Stimulated activated CD4-positive, alpha-beta T cell treated with anti-CD3 and anti-CD28 coated beads, Interleukin-12 subunit alpha, Interleukin-12 subunit beta, amount 100 ng/mL, for 24 hours (primary cell): ENCODE measurements at places on chromosomes 3 and 15.
A peak's percentile ranks its signal among the peaks of the same experiment; 100 is the strongest.

DNA sequence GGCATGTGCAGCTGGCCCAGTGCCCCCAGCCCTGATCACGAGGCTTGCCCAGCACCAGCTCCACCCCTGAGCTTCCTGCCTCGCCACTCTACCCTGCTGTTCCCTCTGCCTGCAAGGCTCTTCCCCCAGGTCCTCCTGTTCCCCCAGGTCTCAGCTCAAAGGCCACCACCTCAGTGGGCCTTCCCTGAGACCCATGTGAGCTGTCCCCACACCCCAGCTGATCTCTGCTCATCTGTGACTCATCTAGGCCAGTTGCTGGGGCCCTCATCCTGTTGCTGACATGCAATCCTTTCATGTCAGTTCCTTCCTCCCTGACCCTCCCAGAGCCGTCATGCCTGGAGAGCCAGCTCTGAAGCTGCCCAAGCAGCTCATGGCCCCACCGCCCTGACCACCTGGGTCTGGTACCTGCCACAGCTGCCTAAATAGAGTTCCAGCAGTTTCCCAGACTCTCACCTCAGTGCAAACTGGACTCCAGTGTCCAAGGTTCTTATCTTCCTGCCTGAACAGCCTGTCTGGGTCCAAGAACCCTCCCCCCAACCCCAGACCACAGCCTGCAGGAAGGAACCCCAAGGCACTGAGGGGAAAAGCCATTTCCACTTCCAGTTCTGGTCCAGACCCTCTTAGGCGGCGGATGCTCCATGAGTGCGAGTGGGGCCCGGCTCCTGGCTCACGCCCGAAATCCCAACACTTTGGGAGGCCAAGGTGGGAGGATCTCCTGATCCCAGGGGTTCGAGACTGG is 116.6 kb upstream of the IQSEC1 start:
- DNase-seq = no peak

DNA sequence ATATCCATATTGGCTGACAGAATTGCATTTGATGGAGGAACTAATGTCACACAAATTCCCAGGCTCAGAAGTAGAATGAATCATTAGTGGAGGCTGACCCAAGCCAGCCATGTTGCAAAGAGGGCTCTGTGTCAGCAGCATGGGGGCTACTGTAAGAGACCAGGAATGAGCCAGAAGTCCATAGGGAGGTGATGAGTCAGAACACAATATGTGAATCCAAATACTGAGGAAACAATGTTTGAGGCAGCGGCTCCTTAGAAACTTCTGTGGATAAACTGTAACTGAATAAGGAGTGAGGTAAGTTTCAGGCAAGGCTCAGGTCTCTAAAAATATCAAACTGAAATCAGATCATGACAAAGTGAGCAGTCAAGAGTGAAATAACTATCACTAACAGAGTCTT is 170.7 kb downstream of the WDR72 start:
- no peak for DNase-seq

- DNase-seq = no peak
Measured at GRCh38 chr3:123374016-123374415, 74.9 kb downstream of the ADCY5 start.

DNA sequence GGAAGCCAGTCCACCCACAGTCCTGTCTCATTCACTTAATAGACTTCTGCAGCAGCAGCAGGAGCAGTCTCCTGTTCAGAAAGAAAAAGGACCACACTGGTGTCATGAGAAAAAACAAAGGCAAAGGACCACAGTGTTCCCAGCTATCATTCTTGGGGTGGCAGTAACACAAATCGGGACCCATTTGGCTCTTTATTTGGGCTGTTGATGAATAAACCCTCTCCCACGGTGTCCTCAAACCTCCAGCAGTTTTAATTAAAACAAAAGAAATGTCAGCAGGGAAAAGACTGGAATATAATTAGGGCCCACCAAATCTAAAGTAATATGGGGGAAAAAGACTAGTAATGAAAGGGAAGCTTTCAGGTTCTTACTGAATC is 210.5 kb upstream of the SLC2A2 start:
- no peak for DNase-seq

- no peak for DNase-seq
Measured at GRCh38 chr3:170732660-170733245, 137.2 kb downstream of the RPL22L1 start.

DNA sequence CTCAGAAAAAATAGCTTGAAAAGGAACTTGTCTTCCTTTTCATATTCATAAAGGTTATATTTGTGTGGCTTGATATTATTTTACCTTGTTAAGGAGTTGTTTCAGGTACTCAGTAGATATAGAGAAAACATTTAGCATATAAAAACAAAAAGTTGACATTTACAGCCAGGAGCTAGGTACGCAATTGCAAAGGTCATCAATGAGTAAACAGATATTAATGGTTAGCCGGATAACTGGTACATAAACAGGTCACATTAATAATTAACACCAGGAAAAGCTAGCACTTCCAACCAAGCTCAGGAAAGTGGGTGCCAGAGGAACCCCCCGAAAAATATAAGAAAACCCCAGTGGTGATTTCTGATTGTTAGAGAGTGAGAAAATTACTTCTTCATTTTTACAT is 146.6 kb upstream of the NR2F2 start:
- DNase-seq = no peak

GRCh38 chr3:126126811-126127431 is 43.0 kb upstream of the SLC41A3 start:
- DNase-seq = no peak

- DNase-seq = no peak
Measured at GRCh38 chr3:131795390-131796090, 239.3 kb downstream of the CPNE4 start.

DNA sequence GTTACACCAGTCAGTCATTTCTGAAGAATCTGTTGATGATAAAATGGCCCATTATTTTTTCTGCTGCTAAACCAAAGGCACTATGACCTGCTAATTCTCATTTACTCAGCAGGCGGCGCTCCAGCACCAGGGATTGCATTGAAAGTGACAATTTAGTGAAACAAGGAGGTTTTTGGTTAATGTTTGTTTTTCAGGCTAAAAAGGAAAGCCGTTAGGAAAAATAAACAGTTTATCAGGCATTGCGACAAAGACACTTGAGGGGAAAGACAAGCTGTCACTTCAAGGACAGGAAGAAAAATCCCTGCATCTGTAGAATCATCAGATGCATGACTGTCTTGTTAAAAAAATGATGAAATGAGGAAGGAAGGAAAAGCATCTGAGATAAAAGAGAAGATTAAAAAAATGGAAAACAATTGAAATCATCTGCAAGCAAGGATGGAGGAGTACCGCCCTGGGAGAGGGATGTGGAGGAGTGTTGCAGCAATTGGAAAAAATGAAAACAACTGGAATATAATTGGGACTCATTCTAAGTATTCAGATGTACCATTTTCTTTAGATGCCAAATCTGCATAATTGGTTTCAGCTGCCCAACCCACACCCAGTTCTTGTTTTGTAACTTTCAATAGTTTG is 54.0 kb downstream of the NR1D2 start:
- peak; percentile 28 for DNase-seq

GRCh38 chr3:34300621-34301020 is 502.2 kb downstream of the PDCD6IP start:
- DNase-seq = no peak

DNA sequence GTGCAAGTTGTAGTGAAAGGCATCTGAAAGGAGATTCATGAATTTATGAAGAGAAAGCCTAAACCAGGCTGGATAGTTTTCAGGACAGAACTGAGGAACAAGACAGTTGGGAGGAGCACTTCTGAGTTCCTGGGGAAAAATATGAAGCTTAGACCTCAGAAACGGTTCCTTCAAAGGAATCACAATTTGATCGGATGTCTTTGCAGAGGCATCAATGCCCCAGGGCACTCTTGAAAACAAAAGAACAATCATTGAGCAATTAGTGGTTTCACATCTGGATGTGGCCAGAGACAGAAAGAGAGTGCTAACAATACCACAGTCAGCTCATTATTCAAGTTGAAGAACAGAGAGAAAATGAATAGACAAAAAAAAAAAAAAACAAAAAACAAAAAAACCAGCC is 86.2 kb downstream of the KLF13 start:
- no peak for DNase-seq

GRCh38 chr3:124887177-124887931 is at the start of gene ITGB5:
Gene ITGB5, minus strand, starts transcription at chr3:124887365. Its CDS starts 365 bp downstream, at chr3:124887000.
- peak; percentile 13 for DNase-seq

GRCh38 chr3:143595456-143596077 is 252.7 kb downstream of the SLC9A9 start:
- DNase-seq = no peak

DNA sequence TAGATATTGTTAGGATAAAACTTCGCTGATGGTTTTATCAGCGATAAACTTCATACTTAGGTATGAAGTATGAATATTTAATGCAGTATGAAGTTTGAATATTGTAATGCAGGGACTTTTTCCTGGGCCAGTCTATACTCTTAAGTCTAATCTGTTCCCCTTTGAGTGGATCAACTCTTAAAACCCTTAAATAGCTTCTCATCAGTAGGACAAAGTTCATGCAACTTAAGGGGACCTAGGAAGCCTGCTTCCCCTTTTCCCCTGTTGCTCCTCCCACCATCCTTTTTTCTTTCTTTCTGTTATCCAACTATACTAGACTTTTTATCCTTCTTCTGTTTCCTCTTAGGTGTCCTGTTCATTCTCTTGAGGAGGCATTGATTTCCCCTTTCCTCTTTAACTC is 78.7 kb downstream of the MITF start:
- no peak for DNase-seq

GRCh38 chr3:168618827-168619470 is 523.2 kb upstream of the GOLIM4 start:
- no peak for DNase-seq

DNA sequence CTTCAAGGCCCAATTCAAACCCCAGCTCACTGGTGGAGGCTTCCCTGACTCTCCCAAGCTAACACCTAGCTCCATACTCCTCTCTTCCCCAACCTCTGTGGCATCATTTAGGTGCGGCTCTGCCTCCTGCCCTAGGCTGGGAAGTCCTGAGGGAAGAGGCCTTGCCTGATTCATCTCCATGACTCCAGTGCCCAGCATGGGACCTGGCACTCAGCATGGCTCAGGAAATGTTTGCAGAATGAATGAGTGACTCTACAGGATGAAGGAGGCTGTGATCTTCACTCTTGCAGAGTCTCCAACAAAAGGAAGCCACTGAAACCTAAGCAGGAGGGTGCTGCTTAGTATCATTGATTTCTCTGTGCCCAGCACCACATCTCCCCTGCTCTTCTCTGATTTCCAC is 34.5 kb upstream of the INSYN1 start:
- DNase-seq = no peak

DNA sequence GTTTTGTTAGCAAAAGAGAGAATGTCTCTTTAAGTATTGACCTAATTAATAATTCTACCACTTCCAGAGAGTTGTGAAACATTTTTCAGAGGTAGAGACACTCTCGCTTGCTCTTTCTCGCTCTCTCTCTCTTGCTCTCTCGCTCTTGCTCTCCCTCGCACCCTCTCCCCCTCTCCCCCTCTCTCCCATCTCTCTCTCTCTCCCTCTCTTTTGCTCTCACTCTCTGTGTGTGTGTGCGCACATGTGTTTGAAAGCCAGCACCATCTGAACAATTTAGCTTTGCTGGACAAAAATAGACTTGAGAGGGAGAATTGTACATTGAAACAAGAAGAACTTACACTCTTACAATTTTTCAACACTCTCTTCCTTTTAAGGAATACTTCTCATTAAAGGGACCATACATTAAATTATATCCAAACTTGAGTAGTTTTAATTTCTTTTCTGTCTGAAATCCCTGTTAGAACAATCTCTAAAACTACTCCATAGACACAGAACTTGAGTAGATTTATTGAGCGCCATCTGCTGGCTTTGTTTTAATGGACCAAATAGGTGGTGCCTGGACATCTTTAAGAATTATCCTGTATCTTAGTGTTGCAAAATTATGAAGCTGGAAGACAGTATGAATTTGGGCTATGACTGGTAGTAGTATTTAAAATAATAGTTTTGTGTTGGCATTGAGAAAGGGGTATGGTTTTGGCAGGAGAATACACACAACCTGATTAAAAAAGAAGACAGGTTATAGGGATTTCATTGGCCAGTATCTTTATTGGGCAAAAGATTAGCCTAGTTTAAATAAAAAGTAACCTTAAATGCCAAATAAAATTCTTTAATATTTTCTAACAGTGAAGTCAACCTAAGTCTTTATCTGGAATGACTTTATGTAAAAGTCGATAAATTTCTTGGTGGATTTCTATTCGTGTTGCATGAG is 124.6 kb downstream of the AKAP13 start:
- no peak for DNase-seq

DNA sequence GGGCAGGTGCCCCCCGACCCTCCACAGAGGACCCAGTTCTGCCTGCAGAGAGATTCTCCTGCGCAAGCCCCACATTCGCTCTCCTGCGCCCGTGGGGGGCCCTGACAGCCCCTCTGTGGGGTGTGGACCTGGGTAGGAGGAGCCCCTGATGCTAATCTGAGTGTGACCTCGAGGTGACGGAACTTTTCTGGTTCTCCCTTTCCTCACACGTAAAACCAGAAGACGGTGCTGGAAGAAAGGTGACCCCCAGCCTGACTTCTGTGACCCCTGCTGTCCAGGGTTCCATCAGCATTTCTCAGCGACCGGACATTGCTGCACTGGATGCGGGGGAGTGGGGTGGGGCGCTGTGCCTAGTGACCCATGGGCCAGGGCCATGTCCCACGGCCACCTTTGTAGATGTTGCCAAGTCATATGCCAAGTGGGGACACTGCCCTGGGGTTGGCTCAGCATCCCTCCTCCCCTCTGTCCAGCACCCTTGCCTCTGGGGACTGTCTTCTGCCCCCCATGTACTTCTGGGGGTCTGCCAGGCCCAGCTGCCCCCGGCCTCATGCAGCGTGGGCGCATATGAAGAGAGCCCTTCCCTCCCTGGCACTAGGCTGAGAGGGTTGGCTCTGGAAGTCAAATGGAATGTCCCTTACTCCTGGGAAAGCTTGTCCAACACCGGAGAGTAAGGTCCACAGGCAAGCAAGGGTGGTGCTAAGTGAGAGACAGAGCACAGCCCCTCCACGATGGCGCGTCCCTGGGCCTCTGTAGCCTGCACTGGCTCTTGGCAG is 129.1 kb upstream of the MEF2A start:
- DNase-seq = no peak
